Cerebellar nuclear complex (tissue), 1 donor: ENCODE measurements at places on chromosomes 3 and 15.

DNA sequence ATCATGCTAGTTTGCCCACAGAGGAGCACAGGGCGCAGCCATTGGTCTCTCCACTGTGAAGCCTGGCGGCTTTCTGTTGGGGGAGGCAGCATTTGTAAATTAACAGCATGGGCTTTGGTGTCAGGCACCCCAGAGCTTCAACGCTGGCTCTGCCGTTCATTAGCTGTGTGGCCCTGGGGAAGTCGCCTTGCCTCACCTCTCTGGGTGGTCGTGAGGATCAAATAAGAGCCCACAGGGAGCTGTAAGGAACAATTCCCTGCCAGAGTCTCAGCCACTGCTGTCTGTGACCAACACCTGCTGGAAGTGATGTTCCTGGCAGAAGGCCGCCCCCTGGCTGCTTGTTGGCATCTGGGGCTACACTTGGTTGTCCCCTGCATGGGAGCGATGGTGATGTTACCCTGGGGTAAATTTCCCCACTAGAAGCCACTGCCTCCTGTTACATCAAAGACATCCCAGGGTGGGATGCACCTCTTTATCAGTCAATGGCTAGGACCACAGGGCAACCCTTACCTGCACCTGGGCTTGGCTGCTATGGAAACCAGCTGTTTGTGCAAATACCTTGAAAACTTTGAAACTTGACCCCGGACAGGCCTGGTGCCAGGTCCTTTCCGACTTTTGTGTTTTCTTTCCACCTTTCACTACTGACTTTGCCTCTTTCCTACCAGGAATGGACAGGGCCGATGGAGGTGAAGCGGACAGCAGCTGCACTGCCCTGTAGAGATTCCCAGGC is 36.9 kb downstream of the DNASE1L3 start:
- no peak for DNase-seq

GRCh38 chr3:43949594-43949993 is 258.9 kb downstream of the ABHD5 start:
- DNase-seq, result no peak

- DNase-seq, result no peak
Measured at GRCh38 chr3:15298504-15298903, 33.9 kb downstream of the SH3BP5 start.

- DNase-seq, result no peak
Measured at GRCh38 chr3:42490243-42490642, 12.2 kb upstream of the VIPR1 start.

- DNase-seq, result no peak
Measured at GRCh38 chr3:48403533-48404439, 26.1 kb downstream of the PLXNB1 start.

DNA sequence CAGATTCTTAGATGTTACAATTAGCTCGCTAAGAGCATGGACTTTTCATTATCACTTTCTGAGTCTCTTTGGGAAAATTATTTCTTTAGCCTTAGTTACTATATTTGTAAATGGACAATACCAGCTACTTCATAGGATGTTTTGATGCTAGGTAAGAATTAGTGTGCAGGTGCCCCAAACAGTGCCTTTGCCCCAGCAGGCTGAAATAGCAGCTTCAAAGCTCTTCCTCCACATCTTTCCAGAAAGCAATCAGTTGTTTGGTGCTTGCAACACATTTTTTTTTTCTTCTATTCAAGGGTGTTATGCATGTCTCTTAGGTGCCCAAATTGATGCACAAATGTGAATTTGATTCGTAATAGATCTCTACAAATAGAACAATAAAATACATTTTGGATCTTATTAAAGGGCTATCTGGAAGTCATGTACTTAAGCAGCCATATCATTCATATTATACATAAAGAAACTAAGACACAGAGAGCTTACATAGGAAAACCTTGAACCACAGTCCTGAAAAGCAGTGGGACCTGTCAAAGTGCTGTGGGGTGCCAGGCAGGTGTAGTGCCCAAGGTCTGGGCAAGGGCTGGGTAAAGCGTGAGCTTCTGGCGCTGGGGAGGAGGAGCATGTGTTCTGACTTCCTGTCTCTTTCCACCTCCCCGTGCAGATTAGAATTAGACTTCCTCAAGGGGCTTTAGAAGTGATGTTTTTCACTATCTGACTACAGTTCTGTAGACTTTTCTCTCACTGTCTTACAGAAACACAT is 62.9 kb downstream of the FNDC3B start:
- no peak for DNase-seq

DNA sequence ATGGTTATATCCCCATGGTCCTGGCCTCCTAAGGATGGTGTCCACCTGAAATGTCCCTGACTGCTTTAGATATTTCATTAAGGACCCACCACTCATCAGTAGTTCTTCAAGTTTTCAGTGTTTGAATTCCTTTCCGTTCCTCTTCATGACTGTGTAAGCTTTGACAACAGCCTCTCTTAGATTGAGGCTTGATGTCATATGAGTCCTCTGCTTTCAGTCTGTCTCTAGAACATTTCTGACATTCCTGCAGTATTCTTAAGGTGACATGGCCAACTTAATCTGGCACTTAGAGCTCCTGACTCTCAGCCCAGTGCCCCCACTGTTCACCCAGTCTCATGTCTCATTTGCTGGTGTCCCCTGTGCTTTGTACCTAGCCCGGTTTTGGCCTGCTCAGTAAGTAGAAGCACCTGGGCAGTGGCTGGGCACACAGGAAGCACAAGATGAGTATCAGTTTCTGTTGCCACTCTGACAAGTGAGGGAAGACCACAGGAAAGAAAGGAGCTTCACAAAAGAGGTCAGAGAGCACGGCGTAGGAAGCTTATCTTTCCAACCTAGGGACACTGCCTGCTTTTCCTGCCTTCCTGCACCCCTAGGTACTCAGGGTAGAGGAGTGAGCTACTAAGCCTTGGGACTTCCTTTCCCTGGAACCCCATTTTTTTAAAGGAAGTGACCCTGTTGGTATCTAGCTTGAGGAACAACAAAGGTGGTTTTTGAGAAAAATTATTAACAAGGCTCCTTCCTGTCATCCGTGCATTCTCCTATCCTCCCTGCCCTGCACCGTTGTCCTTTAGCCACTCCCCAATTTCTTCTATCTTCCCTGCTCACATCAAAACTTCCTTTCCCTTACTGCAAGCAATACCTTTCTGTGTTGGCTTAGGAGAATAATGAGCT is 103.1 kb downstream of the KLHL25 start:
- DNase-seq, result no peak

GRCh38 chr3:76044601-76045600 is 259.6 kb upstream of the ZNF717 start:
- no peak for DNase-seq

- no peak for DNase-seq
Measured at GRCh38 chr3:9168241-9168741, 81.2 kb downstream of the SRGAP3 start.

GRCh38 chr15:59020322-59020721 is 32.9 kb downstream of the RNF111 start:
- no peak for DNase-seq

GRCh38 chr3:148518520-148518919 is 179.2 kb upstream of the AGTR1 start:
- DNase-seq, result no peak

GRCh38 chr3:55286693-55287092 is 200.4 kb downstream of the WNT5A start:
- no peak for DNase-seq

DNA sequence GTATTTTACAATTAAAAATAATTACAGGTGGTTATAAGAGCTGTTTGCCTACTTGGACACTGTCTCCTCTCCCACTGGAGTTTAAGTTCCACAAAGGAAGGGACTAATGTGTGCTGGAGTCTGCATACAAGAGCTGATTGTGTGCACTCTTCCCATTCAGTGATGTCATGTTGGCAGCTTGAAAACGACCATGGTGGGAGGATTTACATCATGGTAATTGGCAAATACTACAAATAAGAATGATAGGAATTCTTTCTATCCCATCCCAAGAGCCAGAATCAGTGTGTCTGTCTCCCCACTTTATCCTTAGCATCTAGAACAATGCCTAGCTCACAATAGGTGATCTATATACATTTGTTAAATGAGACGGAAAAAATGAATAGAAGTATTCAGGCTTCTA is 14.1 kb downstream of the ITGA11 start:
- no peak for DNase-seq

DNA sequence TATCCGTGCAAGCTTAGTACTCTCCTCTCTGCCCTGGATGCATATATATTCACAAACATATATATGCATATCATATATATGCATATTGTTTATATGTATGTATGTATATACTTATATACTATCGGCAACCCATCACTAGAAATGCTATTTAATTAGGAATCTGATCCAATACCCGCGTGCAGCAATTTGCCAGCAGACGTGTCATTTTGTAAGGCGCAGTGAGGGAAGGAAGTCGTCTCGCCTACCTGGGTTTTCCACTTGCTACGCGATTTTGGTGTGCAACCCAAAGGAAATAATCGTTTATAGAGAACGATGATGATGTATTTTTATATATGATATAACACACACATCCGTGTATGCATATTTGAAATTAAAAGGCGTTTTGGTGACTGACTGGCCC is 5.6 kb upstream of the FEZF2 start:
- no peak for DNase-seq

- DNase-seq, result no peak
Measured at GRCh38 chr3:147924755-147925154, 515.6 kb downstream of the ZIC1 start.

- DNase-seq, result no peak
Measured at GRCh38 chr3:1082108-1082507, 10.7 kb upstream of the CNTN6 start.

DNA sequence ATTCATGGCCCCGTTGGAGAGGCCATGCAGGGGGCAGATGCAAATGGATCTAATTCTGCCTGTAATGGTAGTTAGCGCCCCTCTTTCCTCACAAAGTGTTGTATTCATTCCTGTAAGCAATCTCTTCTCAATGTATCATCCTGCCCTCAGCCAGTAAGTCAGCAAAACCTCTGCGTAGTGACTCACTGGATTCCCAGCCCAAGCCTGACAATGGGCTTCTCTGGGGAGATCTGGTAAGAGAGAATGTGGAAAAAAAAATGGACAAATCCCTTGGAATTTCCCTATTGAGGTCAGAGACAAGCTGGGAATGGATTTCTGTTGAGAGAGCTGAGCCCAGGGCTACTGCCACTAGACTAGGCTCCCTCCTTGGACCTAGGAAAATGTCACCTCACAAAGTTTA is 25.4 kb downstream of the ADPGK start:
- no peak for DNase-seq

GRCh38 chr3:50338965-50339364 is 1.7 kb downstream of the RASSF1 start:
- DNase-seq, result no peak

DNA sequence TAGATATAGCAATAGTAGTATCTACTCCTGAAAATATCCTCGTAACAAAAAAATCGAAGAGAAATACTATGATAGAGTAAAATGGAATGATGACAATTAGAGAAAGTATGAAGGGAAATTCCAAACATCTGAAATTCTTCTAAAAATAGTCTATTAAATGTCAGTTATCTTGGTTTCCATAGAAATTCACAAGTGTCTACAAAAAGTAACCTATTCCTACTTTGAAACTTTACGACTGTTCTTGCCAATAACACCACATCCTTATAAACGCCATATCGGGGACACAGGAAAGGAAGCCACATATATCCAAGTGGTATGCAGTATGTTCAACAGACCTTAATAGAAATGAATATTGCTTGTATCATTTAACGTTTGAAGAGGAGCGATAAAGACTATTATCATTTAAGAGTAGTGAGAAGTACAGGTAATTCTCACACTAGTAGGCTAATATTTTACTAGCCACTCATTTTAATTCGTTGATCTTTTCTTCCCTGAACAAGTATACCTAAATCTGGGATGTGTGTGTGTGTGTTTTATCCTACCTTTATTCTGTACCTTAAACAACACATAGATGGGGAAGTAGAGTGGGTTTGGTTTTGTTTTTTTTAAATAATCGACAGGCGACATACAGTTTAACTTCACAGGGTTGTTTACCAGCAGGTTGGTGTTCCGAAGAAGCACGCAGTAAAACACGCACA is 1.2 kb downstream of the GPR176 start:
- no peak for DNase-seq

GRCh38 chr3:145450018-145450682 is 710.8 kb downstream of the PLOD2 start:
- no peak for DNase-seq

GRCh38 chr3:149233323-149233722 is 11.7 kb upstream of the CP start:
- DNase-seq, result no peak

DNA sequence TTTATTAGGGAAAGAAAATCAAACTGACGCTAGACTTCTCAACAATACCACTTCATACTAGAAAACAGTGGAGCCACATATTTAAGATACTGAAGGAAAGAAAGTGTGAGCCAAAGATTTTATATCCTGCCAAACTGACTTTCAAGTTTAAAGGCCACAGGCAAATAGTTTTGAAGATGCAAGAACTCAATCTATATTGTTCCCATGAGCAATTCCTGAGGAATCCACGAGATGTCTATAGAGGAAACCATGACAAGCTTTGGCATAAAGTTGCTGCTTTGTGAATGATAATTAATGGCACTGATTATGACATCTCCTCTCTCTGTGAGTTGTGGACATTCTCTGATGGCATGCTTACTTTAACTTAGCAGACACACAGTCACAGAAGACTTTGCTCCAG is 276.1 kb upstream of the GOLGA6L4 start:
- DNase-seq, result no peak

- DNase-seq, result no peak
Measured at GRCh38 chr15:95741830-95742229, 588.7 kb upstream of the NR2F2 start.

DNA sequence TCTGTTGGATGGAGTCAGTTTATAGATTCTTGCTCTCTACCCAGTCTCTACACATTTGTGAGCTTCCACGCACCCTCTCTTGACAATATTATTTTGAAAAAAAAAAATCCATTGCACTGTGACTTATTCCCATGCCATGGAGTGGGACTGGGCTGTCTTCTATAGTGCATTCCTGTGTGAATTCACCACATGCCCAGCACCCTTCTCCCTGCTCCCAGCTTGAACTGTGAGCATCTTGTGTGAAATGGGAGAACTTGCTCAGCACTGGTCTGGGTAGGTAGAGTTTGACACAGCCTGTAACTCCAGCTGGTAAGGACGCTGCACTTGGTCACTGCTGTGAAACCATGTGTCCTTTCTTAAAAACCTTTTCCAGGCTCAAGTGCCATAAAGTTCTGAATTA is 91.9 kb downstream of the ARNT2 start:
- no peak for DNase-seq

DNA sequence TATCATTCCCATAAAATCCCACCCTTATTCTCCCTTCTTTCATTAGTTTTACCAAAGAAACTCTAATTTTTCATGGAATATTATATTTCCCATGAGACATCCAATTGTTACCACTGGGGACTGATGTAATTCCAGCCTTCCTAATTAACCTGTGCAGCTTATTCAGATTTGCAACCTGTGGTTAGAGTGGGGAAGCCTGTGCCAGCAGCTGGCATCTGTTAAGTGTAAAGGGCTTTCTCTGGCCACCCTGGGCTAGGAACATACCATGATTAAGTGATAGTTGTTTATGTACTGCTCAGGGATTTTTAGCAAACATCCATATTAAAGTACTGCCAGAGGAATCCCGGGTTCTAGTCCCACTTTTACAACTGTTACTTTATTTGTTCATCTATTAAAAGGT is 78.2 kb downstream of the TPRG1 start:
- DNase-seq, result no peak
